Activated CD8-positive, alpha-beta memory T cell treated with anti-CD3 and anti-CD28 coated beads for 1 hour (primary cell): ENCODE measurements at places on chromosomes 2 and 18.

DNA sequence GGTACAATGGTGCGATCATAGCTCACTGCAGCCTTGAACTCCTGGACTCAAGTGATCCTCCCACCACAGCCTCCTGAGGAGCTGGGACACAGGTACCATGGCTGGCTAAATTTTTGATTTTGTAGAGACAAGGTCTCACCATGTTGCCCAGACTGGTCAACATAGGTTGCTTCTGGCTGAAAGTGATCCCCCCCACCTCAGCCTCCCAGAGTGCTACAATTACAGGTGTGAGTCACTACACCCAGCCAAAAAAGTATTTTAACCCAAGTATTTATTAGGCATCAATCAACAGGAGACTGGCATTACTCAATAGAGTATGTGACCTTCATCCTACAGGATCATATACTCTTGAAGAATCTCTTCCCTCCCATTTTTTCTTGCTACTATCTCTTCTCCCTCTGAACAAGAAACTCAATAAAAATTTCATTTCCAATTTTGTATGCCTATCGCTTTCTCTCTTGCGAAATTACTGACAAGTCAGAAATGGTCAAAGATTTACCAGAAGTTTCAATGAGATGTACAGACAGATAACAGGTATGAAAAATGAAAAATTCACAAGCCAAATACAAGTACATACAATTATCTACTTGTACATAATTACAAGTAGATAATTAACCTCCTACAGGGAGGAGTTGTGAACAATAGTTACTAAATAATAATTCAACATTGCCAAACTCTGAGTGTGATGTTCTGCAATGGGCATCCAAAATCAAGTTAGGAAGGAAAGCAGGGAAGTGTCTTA is 34.9 kb upstream of the CCNT2 start:
- no peak for DNase-seq

GRCh38 chr2:204177977-204178522 is 241.5 kb downstream of the ICOS start:
- peak; percentile 46 for DNase-seq

DNA sequence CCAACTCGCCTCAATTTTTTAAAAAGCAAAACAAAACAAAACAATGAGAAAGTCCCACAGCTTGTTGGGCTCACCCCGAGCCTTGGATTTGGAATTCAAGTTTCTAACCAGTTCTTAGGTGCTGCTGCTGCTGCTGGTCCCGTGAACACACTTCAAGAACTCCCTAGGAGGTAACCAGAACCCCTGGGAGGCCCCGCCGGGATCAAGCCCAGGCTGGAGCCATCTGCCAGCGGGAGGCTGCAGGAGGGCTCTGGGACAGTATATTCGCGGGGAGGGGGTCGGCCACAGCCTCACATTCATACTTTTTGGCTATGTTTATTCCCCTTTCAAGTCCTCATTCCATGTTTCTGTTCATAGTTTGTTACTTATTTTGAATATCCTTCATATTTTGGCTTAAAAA is 223.4 kb downstream of the TFCP2L1 start:
- no peak for DNase-seq

- no peak for DNase-seq
Measured at GRCh38 chr2:242060212-242060835, 190.8 kb downstream of the RTP5 start.

- DNase-seq: no peak
Measured at GRCh38 chr2:238956676-238957075, 108.8 kb downstream of the TWIST2 start.

DNA sequence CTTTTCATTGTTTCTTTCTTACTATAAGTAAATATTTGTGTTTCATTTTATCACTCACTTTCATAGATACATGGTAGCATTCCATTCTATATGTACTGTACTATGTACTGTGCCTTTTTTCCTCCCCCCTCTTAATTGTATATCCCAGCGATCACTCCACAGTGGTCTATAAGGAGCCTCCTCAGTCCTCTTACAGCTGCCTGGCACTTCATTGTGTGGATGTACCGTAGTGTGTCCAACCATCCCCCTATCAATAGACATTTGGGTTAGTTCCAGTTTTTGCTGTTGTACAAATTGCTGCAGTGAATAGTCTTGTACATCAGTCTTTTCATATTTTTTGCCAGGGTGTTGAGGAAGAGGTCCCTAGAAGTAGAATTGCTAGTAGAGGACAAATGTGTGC is 21.4 kb upstream of the DRC1 start:
- DNase-seq: no peak

DNA sequence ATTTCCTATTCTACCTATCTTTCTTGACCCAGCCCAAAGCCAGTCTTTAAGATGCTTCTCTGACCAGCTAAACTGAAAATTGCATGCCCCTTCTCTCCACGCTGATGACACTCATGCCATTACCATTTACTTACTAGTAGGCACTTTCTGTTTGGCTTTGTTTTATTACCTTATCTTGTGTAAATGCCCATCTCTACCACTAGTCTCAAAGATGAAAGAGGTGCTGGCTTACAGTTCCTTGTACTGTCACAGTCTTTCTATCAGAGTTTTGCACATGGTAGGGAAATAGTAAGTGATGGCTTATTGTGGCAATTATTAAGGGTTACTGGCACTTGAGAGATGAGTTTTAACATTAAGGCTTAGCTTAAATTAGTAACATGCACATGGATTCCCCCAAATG is 352.1 kb downstream of the RBM43 start:
- DNase-seq: no peak

DNA sequence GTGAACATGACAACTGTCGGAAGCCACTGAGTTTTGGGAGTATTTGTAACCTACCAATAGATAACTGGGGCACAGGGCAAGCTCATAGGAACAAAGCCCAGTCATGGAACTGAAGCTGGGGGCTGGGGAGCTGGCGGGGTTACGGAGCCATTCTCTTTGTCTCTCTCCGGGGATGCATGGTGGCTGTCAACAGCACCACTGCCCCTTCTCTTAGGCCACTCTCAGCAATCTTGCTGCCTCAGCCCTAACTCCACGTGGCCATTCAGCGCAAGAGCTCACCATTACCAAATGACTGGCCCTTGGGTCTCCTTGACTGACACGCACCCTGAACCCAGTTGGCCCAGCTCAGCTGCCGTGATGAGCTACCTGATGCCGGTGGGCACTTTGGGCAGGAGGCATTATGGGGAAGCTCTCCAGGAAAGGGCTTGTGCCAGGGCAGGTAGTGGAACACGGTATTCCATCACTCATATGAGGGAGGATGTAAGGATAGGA is 33.6 kb upstream of the ODC1 start:
- no peak for DNase-seq
